ENCODE measurements at places on chromosomes 5 and 9. TPM values are rescaled to one million over a fixed set of nuclear protein-coding genes. Genes with fewer than 3 reads are reported as not detected.

- peak; percentile 100 for DNase-seq
These were observed at the start of gene RFESD for GRCh38 chr5:95646569-95647431. RFESD (plus strand) TSS chr5:95646777; CDS start chr5:95652272, 5,495 bp downstream.

DNA sequence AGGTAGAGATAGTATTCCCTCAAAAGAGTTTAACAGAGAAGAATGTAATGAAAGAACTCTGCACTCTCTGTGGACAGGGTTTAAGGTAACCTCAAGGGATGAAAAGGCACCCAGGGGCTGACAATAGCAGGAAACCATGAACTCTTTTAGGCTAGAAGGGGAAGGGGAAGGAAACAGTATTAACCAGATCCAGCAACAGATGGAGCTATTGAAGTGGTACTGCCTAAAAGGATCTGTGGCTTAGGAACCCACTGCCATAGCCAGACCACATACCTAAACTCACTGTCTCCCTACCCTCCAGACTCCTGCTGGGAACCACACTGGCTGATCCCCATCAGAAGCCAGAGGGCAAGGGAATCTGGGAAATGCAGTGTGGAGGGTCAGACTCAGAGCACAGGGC lies 35.5 kb downstream of the PLGRKT start:
- DNase-seq, result no peak

- no peak for DNase-seq
These were observed 268.9 kb downstream of the ZNF608 start for GRCh38 chr5:124477577-124477976.

DNA sequence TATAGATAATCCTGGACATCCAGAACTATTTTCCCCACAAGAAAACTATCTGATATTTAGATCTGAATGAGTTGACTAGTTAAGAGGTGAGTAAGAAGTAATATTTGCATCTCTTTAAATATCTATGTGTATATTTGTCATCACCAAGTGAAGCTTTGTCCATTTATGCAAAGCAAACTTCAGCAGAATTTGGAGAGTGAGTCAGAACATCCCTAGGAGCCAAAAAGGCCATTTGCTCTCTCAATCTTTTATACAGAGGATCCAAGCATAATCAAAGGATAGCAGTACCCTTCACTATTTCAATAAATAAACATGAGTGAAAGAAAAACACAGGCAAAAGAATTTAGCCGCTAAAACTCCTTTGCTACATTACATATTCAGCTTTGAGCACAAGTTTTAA lies 454.4 kb downstream of the NR2F1-AS1 start:
- DNase-seq, result no peak

GRCh38 chr9:117184173-117184572 lies 230.7 kb downstream of the ASTN2 start:
- DNase-seq, result no peak

GRCh38 chr5:175765858-175766257 lies 105.5 kb upstream of the CPLX2 start:
- DNase-seq, result no peak

DNA sequence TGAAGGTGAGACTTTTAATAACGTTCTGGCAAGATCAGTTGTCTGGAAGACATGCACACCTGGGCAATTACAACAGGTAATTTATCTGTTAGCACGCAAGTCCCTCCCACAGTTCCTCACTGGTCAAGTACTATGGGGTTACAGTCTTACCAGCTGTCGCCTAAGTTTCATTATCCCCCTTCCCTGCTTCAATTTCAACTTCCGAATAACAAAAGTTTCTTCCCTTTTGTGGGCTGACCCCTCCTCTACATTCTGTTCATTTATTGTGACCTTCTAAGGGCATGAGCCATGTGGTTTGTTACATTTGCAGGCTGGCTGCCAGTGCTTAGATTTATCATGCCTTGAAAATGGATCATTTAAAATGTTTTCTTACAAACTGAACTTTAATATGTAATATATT lies 16.5 kb downstream of the GAPT start:
- no peak for DNase-seq

DNA sequence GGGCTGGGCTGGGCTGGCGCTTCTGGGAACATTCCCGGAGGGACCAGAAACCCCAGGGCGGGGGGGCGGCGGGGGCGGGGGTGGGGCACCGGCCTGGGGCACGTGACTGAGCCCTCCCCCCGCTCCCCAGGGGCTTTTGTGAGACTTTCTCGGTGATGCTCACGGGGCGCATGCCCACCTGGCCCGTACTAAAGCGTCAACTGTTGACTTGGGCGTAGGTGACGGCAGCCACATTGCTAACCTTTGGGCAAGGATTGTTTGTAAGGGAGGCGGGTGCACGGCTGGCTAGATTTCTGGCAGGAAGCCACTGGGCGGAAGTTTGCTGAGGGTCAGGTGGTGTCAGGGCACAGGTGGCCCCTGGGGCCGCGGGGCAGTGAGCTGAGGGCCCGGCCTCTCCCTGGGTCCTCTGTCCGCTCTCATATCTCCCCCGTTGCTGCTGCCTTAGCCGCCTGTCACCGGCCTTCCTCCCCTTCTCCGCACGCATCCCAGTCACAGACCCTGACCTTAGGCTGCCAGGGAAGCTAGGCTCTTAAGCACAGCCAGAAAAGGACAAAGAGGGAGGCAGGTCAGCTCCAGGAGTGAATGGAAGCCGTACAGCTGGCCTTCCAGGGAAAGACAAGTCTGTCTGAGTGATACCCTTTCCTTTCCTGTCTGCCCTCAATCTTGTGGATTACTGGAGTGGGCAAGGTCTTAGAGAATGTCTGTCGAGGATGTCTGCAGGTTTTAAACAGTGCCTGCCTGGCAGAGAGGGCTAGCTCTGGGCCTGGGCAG lies 812 bp downstream of the CACFD1 start:
- DNase-seq, result no peak

DNA sequence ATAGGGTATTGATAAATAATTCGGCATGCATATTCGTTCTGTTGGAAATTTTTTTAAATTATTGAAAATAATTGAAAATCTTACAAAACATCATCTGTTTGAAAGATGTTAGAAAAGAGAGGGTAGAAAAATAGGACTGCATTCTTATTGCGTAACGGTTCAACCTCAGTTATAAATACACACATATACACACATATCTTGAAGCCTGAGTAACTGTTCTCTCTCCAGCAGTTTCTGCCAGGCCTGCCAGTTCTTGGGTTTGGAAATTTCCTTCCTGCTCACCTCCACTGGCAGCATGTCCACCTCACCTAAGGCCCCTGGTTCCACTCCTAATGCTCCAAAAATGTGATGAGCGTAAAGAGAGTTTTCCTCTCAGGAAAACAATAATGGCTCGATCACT lies 9.1 kb downstream of the SPATA31E1 start:
- DNase-seq, result no peak

GRCh38 chr5:124949862-124950261 lies 203.4 kb upstream of the ZNF608 start:
- DNase-seq, result no peak

- no peak for DNase-seq
These were observed 135.6 kb downstream of the FOXD1 start for GRCh38 chr5:73312872-73313510.

GRCh38 chr5:125327676-125328075 lies 581.2 kb upstream of the ZNF608 start:
- DNase-seq, result no peak

DNA sequence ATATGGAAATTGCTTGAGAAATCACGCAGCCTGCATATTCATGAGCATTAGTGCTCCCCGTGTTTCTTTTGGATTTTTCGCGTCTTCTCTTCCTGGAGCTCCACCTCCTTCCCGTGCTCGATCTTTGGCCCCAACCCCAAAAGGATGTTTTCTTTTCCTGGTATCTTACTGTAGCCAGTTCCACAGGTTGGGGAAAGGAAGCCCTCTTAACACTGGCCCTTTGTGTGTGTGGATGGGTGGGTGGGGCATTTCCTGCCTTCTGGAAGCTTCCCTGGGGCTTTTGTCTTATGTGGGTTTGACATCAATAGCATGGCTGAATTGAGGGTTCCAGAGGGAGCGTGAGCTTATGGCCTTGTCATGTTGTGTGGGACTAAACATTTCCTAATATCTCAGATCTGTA lies 21.9 kb downstream of the STXBP1 start:
- DNase-seq, result no peak

GRCh38 chr5:155489949-155490348 lies 476.4 kb downstream of the KIF4B start:
- no peak for DNase-seq

GRCh38 chr9:129390541-129390940 lies 212.5 kb upstream of the IER5L start:
- DNase-seq, result no peak

DNA sequence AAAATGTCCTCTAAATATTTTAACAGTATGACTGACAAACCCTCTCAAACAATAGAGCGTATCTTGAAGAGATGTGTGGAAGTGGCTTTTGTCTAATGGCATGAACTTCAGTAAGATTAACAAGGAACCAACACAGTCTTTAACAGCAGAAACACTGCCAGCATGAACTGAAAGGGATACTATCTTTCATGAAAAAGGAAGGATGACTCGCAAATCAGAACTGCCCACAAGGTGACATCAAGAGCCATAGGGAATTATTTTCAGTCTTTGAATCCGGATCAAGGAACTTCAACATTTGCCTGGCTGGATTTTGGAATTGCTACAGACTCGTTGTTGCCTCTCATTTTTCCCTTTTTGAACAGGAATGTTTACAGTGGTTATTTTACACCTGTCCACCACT lies 5.1 kb upstream of the HEXB start:
- DNase-seq, result no peak

- DNase-seq, result no peak
These were observed 336.3 kb downstream of the RASEF start for GRCh38 chr9:82726424-82727276.

The SLC36A3 gene
- total RNA-seq, result not detected

The IRX2 gene
- 0.45 TPM for total RNA-seq

The FBXW5 gene
- 95.2 TPM for total RNA-seq

The MINAR2 gene
- total RNA-seq, result not detected

The FCN2 gene
- 1.2 TPM for total RNA-seq

The BHMT gene
- total RNA-seq, result 1.9 TPM

The LCN1 gene
- 2.3 TPM for total RNA-seq

The TEX48 gene
- total RNA-seq, result not detected

The CTSV gene
- total RNA-seq, result 0.22 TPM

Data from mesenteric fat pad (tissue), 1 donor.